ENCODE measurements at places on chromosomes 3 and 15.

- no peak for DNase-seq
Observed at GRCh38 chr3:48784426-48785120, 63.1 kb downstream of the PRKAR2A start.

DNA sequence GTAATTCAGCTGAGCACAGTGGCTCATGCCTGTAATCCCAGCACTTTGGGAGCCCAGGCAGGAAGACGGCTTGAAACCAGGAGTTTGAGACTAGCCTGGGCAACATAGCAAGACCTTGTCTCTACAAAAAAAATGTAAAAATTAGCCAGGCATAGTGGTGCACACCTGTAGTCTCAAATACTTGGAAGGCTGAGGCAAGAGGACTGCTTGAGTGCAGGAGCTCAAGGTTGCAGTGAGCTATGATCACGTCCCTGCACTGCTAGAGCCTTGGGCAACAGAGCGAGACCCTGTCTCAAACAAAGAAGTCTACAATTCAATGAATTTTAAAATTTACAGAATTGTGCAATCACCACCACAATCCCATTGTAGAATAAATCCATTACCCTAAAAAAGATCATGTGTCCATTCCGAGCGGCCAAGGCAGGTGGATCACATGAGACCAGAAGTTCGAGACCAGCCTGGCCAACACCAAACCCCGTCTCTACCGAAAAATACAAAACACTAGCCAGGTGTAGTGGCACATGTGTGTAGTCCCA is 45.2 kb downstream of the FBXO22 start:
- DNase-seq, result no peak

DNA sequence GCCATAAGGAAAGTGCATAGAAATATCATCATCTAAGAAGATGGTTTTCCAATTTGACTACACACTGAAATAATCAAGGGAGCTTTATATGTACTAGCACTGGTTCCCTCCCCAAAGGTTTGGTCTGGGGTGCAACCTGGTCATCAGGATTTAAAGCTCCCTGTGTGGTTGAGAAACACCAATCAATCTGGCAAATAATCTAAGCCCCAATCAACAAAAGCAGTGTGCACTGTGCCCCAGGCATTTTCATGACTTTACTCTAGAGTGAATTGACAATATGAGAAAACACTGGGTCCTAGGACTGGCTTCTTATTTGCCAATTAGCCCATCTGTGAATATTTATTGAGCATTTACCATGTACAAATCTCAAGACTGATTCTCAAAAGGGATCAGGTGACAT is 255.1 kb downstream of the MEIS2 start:
- DNase-seq, result no peak

- no peak for DNase-seq
Observed at GRCh38 chr3:58874248-58874741, 175.5 kb downstream of the CFAP20DC start.

DNA sequence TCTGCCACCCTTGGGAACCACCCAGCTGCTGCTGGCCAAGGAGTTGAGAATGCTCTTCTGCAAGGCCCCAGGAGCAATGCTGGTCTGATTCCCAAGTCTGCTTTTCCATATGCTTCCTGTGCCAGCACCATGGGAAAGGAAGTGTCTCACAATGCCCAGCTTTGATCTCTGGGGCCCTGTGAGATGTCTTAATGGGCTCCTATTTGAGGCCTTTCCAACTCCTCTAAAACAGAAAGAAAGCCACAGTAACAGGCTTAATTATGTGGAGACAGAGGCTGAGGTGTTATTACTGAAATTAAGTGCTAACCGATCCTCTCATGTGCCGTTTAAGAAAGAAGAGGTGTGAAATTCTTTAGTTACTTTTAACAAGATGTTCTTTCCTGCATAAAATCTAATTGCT is 4.5 kb downstream of the EOGT start:
- DNase-seq, result no peak

GRCh38 chr3:100682056-100682853 is 27.0 kb upstream of the TFG start:
- no peak for DNase-seq

DNA sequence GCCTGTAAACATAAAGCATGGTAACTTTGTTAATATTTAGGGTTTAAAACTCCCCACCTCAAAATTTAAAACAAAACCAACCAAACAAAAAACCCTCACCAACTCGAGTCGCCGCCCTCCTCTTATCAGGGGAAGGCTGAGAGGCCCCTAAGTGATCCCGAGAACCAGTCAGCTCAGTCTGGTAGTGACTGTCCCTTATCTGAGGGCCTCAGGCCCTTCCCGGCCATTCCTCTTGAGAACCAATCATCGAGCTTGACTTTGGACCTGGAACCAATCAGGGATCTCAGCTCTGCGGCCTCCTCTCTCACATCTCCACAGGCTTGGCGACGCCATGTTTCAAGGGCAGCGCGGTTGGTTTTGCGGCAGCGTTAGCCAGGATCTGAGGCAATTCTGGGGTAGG is at the start of gene TERB2:
TSS of gene TERB2 (plus strand) at position 300 of the 400 bp plus-strand sequence. CDS start at position 332, 32 bp downstream.
- no peak for DNase-seq

DNA sequence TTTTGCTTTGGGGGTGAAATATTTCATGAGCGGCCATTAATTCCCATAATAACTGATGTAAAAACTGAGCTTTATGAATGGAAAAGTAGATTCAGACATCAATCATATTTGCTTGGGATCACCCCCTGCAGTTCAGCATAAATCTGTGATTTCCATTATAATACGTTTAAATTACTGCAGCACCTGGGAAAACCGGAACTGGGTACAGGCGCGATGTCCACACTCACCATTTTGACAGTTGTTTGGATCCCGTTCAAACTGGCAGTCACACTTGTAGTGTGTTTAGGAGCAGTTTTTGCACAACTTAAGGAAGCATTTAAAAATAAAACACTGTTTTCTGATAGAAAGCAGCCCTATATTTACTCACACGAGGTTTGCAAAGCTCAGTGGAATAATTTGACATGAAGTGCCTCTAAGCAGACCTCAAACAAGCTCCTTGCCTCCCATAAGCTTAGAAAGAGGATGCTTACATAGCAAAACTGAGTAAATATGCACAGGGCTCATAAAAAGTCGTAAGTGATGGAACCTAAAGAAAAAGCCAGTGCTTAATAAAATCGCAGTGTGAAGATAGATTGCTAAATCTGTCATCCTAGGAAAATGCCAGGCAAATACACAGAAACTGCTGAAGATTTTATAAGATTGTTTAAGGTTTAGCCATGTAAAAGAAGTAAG is 377.6 kb downstream of the PTPRG start:
- no peak for DNase-seq

DNA sequence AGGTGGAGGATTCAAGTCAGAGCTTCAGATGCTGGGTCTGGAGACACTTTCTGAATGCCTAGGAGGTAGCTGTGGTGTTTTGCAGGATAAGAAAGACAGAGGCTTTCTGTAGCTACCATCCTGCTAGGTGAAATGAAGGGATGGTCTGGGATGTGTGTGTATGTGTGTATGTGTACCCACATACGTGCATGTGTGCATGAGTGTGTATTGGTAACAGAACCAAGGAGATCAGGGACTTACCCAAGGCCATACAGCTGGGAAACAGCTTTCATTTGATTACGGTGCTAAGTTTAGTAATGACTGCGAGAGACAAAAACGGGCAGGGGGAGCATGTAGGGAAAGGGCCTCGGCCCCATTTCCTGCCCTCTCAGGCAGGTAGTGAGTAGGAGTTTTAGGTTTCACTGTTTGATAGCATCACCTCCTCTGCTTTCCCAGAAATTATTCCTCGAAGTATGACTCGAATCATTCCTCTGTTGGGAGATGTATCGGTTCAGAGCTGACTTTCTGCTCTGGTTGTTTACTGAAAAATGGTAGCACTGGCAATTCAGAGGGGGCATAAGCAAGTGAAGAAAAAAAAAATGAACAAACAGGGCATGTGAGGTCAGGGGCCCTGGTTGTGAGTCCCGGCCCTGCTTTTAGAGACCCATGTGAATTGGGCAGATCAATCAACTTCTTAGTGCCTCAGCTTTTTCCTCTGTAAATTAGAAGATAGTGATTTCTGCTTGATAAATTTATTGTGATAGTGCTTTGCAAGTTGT is 130.7 kb downstream of the LPP start:
- DNase-seq, result no peak

- DNase-seq, result no peak
Observed at GRCh38 chr3:4529876-4530588, 36.9 kb downstream of the ITPR1 start.

DNA sequence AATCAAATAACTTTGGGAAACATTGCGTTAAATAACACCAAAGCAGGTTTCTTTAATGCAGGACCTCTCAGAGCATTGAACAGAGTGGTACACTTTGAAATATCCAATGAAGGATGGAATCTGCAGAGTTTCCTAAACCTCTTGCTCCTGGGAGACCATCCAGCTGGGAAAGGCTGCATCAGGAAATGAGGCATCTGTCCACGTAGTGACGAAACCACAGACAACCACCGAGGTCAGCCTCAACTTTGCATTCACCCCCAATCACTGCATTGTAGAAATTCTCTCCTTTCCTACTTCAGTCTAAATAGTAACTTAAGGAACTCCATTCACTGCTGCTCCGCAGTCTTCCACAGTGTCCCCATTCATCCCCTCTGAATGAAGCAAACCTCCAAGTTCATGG is 41.5 kb upstream of the CDV3 start:
- no peak for DNase-seq

- no peak for DNase-seq
Observed at GRCh38 chr15:75817138-75817935, 25.9 kb upstream of the UBE2Q2 start.

DNA sequence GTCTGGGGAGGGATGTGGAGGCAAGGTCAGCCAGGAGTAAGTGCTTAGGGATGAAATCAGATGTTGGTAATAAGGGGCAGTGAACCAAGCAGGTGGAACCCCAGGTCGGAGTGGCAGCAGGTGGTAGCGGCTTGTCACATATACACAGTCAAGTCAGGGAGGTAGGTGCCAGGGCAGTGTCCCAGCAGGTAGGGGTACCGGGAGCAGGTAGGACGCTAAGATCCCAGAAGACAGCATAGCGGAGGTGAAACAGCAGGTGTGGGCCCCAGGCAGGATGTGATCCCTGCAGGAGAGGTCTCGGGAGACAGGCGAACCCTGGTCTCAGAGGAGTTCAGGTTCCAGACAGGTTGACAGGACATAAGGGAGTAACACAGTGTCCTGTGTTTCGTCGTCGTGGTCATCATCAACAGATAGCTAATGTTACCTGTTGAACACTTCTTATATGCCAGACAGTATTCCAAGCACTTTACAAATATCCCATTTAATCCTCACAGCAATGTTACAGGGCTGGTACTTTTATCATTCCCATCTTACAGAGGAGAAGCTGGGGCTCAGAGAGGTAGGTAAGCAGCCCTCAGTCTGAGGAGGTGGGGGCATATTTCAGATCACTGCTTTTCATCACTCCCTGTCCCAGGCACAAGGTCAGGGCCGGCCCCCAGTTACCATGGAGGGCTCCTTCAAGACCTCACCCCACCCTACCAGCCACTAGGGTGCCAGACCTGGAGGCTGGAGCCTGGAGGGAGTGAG is 241.6 kb downstream of the UACA start:
- no peak for DNase-seq

DNA sequence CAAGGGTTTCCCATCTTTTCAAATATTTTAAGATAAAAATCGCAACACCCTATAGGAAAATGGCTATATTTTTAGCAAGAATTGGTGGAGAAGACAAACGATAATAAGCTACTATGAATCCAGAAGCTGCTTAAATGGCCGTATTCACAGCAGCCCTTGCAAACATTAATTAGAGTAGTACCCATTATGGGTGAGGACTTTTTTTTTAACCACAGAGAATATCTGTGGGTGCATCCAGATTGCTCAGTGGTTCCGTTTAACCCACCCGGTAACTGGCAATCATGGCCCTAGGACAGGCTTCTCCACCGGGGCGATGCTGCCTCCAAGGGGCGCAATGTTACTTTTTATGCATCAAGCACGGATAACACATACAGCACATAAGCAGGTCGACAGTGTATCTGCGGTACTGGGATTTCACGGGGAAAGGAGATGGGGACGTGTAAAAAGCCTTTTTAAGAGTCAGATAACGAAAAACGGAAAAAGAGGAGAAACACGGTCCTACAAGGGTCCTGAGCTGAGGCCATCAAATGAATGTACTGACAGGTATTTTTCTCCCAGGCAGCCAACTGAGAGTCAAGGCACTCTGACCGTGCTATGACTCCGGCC is 968 bp upstream of the TMEM266 start:
- no peak for DNase-seq

GRCh38 chr15:59292442-59293151 is 80.1 kb downstream of the MYO1E start:
- DNase-seq, result peak; percentile 30

DNA sequence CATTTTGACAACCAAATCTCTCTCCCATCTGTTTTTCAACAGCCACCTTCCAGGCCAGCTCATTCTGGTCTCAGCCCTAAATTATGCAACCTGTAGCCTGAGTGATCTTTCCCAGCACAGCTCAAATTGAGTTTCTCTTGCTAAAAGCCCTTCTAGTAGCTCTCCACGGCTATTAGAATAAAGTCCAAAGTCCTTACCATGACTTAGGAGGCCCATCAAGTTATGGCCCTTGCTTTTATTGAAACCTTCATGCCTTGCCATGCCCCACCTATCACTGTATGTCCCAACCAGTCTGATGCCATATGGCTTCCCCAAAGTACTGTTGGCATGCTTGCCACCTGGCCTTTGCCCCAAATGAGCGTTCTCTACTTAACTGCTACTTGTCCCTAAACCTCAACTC is 303.5 kb upstream of the GADL1 start:
- DNase-seq, result no peak

DNA sequence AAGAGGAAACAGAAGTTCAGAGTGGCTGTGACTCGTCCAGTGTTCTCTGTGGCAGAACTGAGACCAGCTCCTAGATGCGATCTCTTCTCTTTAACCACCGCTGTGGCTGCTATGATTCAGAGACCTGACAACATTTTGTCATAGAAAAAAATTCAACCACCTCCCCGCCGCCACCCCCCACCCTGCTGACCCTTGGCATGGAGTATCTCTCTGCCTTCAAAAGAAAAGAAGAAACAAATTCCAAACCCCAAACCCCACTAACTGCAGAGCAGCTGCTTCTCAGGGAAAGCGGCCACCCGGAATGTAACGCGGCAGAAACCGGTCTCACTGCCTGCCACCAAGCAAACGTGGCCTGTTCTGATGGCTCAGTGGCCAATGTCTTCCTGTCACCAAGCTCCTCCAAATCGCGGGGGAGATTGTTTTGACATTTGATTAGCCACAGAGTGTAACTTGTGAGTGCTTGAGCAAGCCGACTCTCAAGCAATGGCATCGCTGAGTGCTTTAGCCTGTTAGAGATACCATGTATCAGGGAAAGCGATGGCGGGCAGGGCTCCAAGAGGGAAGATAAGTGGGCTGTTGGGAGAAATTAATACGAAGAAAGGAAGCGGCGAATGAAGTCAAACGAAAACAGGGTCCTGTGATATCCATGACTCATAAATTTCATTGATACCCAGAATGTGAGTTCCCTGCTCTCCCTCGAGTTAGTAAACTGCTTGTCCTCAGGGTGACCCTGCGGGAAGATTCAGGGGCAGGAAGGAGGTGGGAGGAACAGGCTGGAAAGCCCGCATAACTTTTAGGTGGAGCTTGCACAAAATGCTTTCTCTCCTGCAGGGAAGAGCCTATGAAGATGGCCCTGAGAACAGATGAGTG is 44.8 kb upstream of the TLE3 start:
- DNase-seq, result no peak
